ENCODE measurements at places on chromosomes 6 and 20. TPM values are rescaled to one million over a fixed set of nuclear protein-coding genes. Genes with fewer than 3 reads are reported as not detected.

DNA sequence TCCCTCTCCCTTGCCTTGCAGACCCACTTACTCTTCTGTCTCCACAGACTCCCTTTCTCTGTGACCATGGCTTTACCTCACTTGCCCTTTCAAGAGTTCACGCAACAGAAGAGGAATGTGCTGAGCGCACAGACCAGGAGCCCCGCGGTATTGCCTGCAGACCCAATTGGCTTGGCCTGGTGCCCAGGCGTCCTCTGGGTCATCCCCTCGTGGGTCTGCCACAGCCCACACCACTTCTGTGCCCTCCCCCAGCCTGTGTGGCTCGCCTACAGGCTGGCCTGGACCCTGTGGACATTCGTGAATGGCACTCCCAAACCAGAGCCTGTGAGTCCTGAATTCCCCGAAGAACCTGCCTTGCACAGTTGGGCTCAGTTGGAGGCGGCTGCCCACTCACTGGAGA lies 15.3 kb upstream of the NINL start:
- no peak for DNase-seq

PDE10A gene
- 9.4 TPM for total RNA-seq

SLPI gene
- 44.2 TPM for total RNA-seq

HLA-DRA gene
- 94.5 TPM for total RNA-seq

GRCh38 chr20:36548006-36548315 lies 6.6 kb downstream of the MYL9 start:
- DNase-seq, result no peak

GRCh38 chr6:43173591-43174262 lies 2.7 kb downstream of the SRF start:
- no peak for DNase-seq

- DNase-seq, result no peak
Observed at GRCh38 chr6:90074161-90074850, 180.0 kb downstream of the GJA10 start.

- DNase-seq, result no peak
Observed at GRCh38 chr20:23143986-23144690, 58.0 kb upstream of the CD93 start.

MYB gene
- 0.24 TPM for total RNA-seq

GRCh38 chr6:88445188-88445965 lies 279.2 kb upstream of the CNR1 start:
- DNase-seq, result no peak

IRF4 gene
- total RNA-seq, result 0.65 TPM

DNA sequence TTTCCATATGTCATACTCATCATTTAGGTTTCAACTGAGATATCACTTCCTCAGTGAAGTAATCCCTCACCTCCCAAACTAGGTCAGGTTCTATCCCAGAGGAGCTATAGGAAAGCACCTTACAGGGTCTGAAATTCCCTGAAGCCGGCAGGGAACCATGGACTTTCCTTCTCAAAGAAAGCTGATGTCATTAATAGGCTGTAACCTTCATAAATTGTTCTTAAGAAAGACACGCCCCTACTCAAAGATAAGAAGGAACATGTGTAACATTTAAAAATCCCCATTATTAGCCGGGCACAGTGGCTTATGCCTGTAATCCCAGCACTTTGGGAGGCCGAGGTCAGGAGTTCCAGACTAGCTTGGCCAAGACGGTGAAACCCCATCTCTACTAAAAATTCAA lies 50.0 kb upstream of the RNGTT start:
- no peak for DNase-seq

DNA sequence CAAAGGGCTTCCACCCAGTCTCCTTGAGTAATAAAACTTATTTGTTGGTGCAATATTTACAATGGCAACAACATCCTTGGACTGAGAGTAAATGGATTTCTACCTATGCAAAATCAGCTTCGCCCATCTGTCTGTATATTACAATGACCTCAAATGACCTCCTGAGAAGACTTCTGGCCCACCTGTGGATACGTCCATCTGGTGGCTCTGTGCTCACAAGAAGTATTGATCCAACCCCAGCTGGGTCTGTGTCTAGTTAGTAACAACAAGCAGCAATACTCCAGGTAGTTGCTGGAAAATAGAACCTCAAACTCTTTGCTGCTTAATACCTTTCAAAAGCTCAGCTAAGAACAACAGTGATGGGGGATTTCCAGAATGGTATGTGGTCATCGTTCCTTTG lies 34.7 kb upstream of the GSTA4 start:
- no peak for DNase-seq

LAMP5 gene
- total RNA-seq, result not detected

DNA sequence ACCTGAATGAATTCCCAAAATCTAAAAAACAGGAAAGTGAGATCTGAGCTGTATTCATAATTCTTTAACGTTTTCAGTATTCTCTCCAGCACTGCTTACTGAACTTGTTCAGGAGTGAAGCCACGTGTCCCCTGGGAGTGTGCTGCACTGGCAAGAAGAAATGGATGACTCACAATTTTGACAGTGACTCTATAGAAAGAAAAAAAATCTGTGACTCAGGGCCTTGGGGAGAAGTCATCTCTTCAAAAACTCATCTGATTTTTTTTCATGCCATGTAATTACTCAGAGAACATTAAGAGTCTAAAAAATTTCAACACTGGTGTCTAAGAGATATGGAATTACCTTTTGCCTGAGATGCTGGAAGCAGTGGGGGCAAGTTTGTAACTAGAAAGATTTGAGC lies 39.7 kb downstream of the ANKEF1 start:
- peak; percentile 41 for DNase-seq

SLC35D3 gene
- not detected for total RNA-seq

- no peak for DNase-seq
Observed at GRCh38 chr6:124487623-124488431, 474.4 kb upstream of the RNF217 start.

DNA sequence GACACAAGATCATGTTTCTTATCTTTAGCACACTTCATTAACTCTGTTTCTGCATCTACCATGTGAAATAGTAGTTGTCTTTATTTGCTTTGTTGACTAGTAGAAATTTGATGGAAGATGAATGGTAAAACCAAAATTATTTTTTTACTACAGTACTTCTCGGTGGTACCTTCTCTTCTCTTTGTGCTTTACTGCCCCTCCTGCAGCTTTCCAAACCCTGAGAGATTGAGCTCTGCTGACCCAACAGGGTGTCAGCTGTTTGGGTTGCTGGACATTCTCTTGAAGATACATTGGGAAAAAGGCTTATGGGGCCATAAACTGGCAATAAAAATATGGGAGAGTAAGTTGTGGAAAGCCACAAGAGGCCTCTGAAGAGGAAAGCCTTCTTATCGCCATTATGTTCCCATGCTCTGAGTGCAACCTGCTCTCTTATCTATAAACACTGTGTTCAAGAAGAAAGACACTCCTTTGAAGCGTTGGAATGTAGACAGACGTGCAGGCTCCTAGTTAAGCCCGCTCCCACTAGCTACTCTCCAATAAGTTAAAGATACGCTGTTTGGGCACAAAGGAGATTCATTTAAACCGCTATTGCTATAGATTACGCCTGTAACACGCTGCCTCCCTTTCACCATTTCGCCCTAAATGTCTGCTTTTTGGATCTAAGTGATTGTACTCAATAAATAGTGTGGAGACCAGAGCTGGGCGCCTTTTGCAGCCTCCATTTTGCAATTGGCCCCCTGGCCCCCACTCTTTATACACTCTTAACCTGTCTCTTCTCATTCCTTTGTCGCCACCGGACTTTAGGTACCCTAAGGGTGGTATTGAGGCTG lies 60.1 kb upstream of the PRSS16 start:
- DNase-seq, result no peak

DNA sequence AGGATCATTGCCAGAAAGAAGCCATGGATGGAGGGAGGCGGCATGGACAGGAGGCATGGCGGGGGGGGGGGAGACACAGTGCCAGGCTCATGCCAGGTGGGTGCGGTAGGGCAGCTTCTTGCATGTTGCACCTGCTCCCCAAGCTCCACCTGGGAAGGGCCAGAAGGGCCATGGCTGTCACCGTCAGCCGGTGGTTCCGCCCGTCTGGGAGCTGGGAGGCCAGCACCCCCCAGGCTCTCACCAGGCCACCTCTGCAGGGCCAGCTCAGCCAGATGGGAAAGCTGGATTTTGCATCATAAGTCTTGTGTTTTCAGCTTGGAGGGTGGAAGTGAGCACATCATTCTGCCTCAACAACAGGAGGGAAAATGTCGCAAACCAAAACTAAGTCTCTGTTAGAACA lies 404.7 kb downstream of the TAF4 start:
- DNase-seq, result no peak

- DNase-seq, result no peak
Observed at GRCh38 chr20:32190616-32191415, 16.7 kb downstream of the PLAGL2 start.

- DNase-seq, result no peak
Observed at GRCh38 chr6:148890096-148890495, 143.3 kb downstream of the UST start.

OOEP gene
- total RNA-seq, result not detected

XPO5 gene
- total RNA-seq, result 19.9 TPM

- DNase-seq, result peak; percentile 74
Observed at GRCh38 chr20:4006640-4007039, 8.7 kb downstream of the RNF24 start.

UST gene
- 6.5 TPM for total RNA-seq

DNA sequence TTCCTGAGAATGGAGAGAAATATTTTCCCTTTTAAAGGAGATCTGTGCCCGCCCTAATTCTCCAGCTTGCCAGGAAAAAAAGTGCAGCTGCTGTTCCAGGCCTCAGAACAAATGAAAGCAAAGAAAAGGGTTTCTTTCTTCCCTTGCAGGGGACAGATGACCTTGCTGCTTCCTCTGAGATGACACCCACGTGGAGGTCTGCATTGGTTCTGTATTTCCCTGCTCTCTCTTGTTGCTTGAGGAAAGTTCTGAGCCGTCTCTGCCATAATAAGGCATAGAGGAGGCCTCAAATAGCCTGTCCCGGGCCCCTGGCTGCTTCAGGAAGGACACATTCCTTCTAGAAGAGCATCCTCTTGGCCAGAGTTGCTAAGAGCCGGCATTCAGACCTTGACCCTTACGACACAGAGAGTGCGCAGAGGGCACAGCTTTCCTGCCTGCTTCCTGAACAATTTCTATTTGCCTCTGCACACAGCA lies 501.8 kb upstream of the SULF2 start:
- DNase-seq, result no peak

- DNase-seq, result no peak
Observed at GRCh38 chr6:88513471-88513870, 347.3 kb upstream of the CNR1 start.

CALHM4 gene
- total RNA-seq, result not detected

DNA sequence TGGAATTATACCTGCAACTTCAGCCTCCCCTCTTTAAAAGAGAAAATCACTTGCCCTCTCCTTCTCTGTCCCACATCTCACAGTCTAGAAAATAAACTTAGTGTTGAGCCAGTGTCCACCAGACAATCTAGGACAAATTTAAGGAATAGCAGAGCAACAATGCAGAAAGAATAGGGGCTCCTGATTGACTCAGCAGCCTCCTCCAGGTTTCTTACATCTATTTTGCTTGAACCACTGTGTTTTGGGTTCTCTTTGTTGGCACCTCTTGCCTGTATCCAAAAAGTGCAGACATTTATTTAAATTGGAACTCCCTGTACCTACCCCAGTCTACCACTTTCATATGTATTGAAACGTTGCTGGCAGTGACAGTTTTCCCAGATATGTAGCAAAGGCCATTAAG lies 133.7 kb upstream of the HSF2 start:
- DNase-seq, result no peak

DNA sequence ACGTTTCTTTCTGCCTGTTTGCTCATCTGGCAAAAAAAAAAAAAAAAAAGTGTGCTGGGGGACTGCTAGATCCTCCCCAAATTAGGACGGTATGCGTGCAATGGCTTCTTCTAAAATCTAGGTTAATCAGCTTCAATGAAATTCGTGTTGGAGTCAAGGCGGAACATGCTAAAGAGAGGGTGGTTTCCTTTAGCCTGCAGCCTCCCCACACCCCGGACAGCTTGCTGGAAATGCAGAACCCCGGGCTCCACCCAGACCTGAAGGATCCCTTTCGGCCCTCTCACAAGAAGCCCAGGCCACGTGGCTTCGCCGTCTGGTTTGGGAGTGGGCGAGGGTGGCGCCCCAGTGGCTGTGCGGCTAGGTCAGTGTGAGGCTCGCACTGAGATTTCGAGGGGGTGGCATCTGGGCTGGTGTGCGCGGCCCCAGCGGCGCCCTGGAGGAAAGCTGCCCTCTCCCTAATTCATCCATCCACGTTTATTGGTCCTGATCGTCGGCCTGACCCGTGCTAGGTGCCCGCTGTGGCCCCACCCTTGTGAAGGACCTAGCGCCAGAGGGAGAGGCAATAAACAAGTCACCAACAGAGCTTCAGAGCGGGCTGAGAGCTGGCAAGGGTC lies 49.0 kb downstream of the APCDD1L start:
- no peak for DNase-seq

DNA sequence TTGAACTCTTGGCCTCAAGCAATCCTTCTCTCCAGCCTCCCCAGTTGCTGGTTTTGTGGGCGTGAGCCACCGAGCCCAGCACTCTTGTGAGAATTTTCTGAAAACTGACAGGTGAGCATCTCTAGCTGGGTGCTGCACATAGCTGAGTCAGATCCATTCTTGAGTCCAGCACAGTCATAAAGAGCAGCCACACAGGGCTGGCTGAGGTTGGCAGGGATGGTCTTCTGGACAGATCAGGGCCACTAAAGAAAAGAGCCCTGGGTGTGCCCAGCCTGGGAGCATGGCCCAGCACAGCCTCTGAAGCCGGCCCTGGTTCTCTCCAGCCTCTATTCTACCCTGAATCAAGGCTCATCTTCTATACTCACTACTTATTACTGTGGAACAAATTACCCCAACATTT lies 11.5 kb downstream of the DLGAP4 start:
- DNase-seq, result no peak

ERVFRD-1 gene
- total RNA-seq, result 0.09 TPM

- DNase-seq, result peak; percentile 60
Observed at GRCh38 chr6:112253841-112254816, at the start of gene LAMA4. Gene LAMA4 (minus strand): TSS chr6:112254567. CDS start chr6:112254150, 417 bp downstream.

DNA sequence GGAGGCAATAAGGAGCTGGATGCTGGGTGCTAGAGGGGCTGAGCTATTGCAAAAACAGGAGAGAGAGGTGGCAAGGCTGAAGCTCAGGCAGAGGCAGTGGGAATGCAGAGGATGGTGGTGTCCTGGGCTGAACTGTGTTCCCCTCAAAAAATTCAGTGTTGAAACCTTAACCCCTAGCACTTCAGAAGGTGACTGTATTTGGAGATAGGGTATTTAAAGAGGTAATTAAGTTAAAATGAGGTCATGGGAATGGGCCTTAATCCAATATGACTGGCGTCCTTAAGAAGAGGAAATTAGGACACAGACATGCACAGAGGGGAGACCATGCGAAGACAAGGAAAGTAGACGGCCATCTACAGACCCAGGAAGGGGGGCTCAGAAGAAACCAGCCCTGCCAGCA lies 11.5 kb upstream of the MMP9 start:
- DNase-seq, result no peak

DNA sequence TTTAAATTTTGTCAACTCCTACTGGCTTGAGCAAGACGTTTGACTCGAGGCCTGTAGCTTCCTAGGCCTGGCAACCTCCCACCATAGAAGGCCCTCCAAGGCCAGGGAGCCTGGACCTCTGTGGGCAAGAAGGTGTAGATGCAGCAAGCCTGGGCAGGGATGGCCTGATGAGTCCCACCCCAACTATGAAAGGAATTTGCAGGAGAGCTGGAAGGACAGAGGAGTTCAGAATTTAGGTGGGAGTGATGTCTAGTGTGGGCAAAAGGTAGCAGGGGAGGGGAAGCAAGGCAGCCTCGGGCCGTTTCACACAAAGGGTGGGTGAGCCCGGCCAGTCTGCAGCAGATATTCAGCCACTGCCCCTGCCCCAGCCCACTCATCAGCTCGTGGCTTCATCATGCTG lies 245.2 kb downstream of the CDH26 start:
- no peak for DNase-seq

GRCh38 chr6:16743664-16744210 lies 17.5 kb downstream of the ATXN1 start:
- DNase-seq, result no peak
